ENCODE measurements at places on chromosomes 6 and 20.

- DNase-seq: no peak
Observed at GRCh38 chr20:19828232-19828631, 70.2 kb downstream of the RIN2 start.

DNA sequence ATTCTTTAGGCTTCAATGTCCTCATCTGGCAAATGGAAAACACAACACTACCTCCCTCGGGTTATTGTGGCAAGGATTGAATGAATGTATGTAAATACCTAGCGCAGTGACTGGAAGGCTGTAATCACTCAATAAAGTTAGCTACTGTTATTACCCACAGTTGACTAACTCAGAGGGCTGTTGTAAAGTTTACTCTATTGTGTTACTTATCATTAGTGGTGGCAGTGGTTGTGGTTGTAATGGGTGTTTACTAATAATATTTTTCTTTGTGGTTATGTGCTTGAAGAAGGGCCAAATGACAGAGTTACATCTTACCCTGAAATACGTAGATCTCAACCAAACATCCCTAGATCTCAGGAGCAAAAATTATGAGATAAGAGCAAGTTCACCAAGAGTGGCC lies 42.0 kb upstream of the PXDC1 start:
- DNase-seq: no peak

DNA sequence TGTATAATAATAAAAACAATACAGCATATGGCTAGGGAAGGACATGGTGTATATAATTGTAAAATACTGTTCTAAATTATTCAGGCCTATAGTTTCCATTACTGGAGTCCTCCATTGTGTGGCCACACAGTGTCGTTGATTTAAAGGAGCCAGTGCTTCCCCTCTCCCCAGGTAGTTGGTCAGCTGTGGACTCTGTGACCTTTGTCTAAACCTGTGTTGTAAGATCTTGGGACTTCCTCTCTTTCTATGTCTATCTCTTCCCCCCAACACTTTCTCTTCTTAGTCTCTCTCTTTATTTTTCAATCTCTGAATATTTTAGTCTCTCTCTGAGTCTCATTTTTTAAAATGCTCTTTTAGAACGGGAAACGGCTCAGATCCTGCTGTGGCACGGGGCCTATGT lies 35.6 kb downstream of the BRPF3 start:
- no peak for DNase-seq

DNA sequence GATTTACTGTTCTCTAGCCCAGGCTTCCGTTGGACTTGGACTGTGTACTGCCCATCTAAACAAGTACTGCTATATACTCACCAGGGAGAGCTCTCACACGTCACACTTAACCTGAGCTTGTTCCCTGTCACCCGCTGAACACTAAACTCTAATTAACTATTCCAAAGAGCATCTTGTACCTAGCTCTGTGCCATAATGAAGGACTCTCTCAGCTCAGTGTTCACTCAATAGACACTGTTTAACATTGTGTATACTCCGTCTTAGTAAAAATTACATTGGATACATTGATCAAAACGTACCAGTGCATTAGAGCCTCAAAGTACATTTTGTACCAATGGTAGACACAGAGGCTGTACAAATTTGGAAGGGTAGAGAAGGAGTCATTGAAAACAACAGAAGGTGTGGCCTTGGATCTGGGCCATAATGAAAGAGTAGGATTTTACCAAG lies 55.4 kb upstream of the EPHA7 start:
- DNase-seq: no peak

- no peak for DNase-seq
Observed at GRCh38 chr6:135555550-135555949, 58.0 kb upstream of the AHI1 start.

GRCh38 chr6:44104481-44105021 lies 22.7 kb downstream of the MRPL14 start:
- no peak for DNase-seq

DNA sequence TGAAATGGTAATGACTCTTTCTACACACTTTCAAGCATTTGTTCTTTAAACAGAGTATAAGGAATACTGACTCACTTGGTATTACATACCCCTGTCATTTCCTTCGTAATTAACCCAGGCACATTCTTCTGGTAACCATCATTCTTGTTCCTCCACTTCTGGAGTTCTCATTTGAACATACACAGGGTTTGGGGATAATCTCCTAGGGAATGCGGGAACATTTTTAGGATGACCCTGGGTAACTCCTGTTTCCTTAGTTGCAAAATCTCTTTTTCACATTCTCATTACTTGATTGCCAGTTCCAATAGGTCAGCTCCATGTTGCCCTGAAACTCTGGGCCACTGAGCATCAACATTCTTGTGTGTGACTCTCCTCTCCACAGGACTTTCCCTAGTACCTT lies 51.5 kb upstream of the E2F3 start:
- no peak for DNase-seq

GRCh38 chr6:55069132-55069781 lies 105.1 kb upstream of the HCRTR2 start:
- DNase-seq: no peak

DNA sequence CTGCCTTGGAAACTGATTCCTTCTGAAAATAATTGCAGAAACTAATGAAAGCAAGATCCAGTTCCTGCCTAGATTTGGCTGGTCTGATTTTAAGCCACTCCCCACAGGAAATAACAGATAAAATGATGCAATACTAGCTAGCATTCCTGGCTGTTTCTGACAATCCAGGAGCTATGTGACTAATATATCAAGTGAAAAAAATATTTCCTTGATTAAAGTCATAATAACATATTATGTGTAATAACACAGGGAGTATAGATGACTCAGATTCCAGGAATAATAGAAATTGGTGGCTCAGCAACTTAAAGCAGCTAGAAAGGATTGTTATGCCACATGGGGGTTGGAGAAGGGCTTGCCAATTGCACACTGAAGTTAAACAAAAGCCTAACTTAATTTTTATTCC lies 182.7 kb upstream of the SALL4 start:
- no peak for DNase-seq

DNA sequence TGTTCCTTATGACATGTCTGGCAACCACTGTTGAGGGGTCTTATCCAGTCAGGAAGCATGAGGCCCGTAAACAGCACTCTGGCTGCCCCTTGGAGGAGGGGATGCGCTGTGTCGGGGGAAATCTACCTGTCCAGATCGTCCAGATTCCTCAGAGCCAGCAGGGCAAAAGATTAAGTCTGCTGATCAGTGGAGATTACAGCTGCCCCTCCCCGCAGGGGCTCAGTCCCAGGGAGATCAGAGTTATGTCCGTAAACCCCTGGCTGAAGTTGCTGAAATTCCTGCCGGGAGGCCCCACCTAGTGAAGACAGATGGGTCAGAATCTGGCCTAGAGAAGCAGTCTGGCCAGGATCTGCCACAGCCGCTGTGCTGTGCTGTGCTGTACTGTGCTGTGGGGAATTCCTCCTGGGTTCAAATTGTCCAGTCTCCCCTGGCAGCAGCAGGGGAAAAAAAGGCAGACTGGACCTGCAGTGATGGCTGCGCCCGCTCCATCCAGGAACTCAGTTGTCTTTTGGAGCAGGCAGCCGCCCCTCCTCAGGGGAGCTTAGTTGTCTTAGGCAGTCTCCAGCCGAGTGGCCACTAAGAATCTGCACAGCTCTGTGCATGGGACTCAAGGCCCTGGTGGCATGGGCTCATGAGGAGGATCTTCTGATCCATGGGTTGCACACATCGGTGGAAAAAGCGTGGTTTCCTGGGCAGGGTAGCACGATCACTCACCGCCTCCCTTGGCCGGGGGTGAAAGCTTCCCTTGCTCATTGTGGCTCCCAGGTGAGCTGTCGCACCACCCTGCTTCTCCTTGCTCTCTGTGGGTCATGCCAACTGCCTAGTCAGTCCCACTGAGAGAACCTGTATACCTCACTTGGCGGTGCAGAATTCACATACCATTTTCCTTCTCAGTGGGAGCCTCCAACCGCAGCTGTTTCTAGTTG lies 1368.8 kb upstream of the ADGRB3 start:
- no peak for DNase-seq

DNA sequence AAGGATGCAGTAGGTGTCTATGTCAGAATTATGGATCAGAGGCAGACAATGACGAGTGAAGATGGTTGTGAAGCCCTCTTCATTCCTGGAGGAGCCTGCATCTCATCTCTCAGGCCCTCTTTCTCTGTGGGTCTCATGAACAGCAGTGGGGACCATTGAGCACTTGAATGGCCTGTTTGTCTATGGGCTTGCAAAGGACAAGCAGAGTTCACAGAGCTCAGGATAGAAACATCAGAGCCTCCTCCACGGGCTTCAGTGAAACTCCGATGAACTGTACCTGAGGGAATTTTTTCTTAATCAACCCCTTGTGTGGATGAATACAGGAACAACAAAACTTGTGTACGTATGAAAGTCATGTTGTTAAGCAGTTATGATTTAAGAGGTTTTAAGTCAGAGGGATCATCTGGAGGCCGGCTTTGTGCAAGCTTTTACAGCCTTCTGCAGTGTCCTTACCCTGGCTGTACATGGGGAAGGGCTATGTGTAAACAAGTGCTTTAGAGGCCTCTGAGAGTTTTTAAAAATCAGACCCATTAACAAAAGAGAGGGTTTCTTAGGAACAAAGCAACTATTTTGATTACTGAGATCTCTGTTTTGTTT lies 29.7 kb upstream of the PI16 start:
- DNase-seq: no peak

DNA sequence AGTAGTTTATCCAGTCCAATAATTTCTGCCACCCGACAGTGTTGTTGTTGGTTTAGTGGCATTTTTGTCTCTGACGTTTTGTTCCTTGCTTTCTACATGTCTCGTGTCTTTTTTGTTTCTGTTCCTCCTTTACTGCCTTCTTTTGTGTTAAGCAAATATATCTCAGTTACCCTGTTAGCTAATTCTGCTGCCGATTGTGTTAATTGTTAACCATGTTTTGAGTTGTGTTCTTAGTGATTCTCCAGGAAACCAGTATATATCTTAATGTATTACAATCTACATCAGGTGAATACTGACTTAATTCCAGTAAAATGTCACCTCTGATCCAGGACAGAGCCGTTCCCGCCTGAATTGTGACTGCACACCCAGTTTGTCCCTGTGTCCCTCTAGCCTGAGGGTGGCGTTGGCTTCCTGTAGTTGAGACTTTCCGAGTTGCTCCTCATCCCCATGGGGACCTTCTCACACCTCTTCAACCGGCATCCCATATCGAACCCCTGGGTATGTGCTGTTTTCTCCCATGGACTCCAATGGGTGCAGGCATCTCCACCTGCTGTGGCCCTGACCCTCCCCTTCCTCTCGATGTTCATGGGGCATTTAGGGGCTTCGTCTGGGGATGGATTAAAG lies 35.8 kb upstream of the BHLHE23 start:
- no peak for DNase-seq

GRCh38 chr6:149846321-149846720 lies 17.8 kb downstream of the LRP11 start:
- no peak for DNase-seq

- no peak for DNase-seq
Observed at GRCh38 chr6:38637756-38638155, 2.0 kb downstream of the BTBD9 start.

GRCh38 chr6:107647439-107647948 lies 157.6 kb downstream of the SOBP start:
- DNase-seq: no peak

DNA sequence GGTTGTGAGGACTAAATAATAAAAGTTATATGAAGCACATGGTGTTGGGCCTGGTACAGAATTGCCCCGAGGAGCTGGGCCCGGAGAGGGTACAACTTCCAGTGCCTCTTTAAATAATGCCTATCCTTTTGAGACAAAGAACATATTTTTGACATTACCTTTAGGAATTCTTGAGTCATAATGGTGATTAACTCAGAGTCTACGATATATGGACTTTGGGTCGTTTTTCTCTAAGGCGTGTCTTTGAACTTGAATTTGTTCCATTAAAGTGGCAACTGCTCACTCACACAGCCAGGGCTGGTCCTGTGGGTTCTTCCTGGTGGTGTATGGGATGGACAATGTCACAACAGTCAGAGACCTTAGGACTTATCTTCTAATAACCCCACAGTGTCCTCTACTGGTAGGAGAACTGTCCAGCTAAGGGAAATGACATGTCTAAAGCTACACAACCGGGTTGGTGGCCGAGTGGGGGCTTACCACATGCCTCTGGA lies 106.5 kb downstream of the CDC5L start:
- DNase-seq: no peak

DNA sequence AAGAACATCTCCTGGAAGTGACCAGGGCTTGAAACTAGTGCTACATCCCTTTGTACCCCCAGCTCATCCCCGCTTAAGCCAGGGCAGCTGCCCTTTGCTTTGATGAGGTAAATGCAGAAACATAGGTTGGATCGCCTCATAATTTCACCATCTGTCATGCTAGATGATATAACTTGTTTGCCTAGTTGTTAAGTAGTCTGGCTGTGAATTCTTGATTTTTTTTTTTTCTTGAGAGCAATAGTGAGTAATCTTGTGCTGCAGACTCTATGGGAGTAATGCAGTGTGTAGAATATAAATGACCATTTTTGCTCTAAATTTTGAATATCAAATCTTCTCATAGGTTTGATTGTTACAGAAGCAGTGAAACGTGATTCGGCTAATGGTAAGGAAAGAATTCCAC lies 4.1 kb downstream of the TRDN start:
- no peak for DNase-seq

- DNase-seq: no peak
Observed at GRCh38 chr20:16292226-16292880, 280.9 kb downstream of the KIF16B start.

DNA sequence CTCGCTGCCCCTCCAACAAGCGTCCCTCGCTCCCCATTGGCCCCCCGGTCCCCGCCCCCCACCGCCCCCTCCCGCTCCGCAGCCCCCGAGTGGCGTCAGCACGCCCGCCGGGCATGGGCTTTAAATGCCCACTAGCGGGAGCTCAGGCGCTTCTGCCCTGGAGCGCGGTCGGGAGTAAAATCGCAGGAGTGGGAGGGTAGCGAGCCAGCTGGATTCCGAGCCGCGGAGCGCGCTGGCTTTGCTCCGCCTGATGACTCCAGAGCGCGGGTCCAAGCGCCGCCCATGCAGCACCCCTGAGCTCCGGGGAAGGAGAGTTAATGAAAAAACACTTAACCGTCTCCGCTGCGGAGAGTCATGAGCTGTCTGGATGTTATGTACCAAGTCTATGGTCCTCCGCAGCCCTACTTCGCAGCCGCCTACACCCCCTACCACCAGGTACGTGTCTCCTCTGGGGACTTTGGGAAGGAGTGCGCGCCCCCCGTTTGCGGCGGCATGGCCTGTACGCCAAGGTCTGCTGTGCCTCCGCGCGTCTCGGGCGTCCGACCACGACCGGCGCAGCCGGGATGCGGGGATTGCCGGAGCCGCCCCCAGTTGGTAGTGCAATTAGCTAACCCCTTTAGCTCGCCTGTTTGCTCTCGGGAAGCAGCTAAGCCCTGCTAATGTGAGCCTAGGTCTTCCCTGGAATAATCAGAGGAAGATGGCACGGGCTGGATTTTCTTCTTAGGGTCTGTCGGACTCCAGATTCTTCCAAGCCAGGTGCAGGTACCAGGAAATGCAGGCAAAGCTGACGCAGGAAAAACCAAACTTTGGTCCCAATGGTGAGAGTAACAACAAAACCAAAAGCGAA lies at the start of gene VGLL2:
TSS of gene VGLL2 (plus strand) at position 149 of the 847 bp plus-strand sequence. CDS start at position 355, 206 bp downstream.
- DNase-seq: no peak

Data from NCI-H2107 (cell line).